ENCODE measurements at places on chromosomes 1 and 21. TPM values are rescaled to one million over a fixed set of nuclear protein-coding genes. Genes with fewer than 3 reads are reported as not detected.

DNA sequence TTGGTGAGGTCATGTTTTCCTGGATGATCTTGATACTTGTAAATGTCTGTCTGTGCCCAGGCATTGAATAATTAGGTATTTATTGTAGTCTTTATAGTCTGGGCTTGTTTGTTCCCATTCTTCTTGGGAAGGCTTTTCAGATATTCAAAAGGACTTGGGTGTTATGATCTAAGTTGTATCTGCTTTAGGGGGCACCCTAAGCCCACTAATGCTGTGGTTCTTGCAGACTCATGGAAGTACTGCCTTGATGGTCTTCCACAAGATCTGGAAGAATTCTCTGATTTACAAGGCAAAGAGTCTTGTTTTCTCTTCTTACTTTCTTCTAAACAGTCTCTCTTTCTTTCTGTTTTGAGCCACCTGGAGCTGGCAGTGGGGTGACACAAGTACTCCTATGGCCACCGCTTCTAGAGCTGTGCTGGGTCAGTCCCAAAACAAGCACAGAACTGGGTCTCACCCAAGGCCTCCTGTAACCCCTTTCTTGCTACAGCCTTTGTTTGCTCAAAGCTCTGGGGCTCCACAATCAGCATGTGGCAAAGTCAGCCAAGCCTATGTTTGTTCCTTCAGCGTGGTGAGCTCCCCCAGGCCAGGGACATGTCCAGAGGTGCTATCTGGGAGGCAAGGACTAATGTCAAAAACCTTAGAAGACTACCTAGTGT is 12.6 kb downstream of the VN1R5 start:
- no peak for DNase-seq

DNA sequence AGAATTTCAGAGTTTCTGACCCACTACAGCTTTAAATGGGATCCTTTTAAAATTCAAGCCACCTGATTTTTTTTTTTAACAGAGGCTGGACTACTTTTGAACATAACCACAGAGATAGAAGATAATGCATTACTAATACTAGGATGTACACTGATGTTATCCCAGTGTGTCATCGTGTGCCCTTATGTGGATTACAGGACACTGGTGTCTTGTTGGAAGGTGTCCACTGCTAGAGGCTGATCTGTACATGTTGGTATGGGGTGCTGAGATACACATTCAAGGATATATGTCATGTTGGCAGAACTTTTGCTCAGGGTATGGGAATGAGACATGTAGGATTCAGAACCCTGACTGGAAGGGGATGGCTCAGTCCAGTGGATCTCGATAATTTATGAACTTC is 56.3 kb downstream of the INAVA start:
- DNase-seq: no peak

DNA sequence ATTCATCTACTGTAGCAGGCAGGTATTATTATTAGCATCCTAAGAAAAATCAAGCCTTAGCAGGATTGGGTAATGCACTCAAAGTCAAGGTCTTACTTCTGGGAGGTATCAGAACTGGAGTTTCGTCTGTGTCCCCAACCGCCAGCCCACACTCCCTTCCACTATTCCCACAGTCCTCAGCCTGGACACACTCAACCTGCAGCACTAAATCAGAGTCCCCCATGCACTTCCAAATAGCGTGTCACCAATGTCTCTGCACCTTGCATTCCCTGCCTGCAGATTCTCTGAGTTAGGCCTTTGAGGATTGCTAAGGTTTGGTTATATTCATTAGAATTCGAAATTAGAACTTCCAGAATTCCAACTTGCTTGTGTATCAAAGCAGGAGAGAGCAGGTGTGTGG is 3.9 kb downstream of the LYPD8 start:
- no peak for DNase-seq

- DNase-seq: no peak
Measured at GRCh38 chr1:64515427-64515826, 45.5 kb downstream of the CACHD1 start.

DNA sequence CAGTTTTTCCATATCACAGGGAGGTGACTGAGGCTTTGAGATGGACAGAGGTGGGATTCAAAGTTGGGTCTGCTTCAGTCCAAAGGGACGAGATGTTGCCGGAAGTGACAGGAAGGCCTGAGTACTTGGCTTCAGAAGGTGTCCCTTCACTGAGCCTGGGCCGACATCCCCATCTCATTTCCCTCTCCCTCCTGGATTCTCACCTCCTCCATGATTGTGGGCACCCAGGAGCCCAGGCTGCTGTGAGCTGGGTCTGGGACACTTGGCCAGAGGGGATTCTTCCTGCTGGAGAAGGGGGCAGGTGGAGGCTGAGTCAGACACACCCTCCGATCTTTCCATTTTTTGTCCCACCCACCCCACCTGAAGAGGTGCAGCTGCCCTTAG is 2.8 kb upstream of the MRPS15 start:
- peak; percentile 57 for DNase-seq

- DNase-seq: no peak
Measured at GRCh38 chr21:35211782-35212181, 162.7 kb upstream of the RUNX1 start.

- no peak for DNase-seq
Measured at GRCh38 chr1:7177438-7178146, 392.3 kb downstream of the CAMTA1 start.

GRCh38 chr1:185300152-185300551 is 16.9 kb downstream of the IVNS1ABP start:
- DNase-seq: no peak

DNA sequence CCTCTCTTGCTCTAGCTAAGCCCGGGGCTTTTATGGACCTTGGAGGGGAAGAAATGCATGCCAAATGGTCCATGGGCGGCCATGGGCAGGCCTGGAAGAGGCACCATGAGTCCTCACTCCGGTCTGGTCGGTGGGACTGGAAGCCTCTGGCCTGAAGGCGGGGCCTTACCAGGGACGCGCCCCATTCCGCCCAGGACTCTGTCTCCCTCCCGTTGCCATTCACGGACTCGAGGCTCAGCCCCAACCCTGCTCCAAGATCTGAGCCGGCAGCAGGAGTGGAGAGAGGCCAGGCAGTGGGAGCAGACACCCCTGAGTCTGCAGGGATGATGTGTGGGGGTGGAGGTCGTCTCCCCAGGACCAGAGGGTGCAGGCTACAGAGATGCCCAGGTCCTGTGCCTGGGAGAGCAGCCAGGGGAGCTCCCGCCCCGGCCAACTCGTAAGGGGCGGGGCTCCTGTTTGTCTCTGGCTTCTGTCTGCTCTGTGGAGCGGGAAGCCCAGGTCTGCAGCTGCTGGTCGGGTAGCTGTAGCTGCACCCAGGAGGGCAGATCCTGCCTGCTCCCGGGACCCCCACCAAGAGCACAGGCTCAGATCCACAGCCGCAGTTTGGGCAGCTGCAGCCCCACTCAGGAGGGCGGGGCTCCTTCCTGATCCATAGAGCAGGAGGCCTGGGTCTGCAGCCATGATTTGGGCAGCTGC is 8.3 kb upstream of the KANK4 start:
- DNase-seq: peak; percentile 63

GRCh38 chr1:28329395-28330153 is 734 bp downstream of the MED18 start:
- DNase-seq: peak; percentile 86

The AGL gene
- polyA plus RNA-seq: 6.6 TPM

The MAB21L3 gene
- polyA plus RNA-seq: not detected
